Iris pigment epithelial cell (primary cell): ENCODE measurements at places on chromosomes 4 and X.

GRCh38 chr4:54076673-54077072 lies 12.3 kb upstream of the CHIC2 start:
- DNase-seq = no peak

- no peak for DNase-seq
Measured at GRCh38 chrX:149473092-149473491, 32.0 kb downstream of the IDS start.

DNA sequence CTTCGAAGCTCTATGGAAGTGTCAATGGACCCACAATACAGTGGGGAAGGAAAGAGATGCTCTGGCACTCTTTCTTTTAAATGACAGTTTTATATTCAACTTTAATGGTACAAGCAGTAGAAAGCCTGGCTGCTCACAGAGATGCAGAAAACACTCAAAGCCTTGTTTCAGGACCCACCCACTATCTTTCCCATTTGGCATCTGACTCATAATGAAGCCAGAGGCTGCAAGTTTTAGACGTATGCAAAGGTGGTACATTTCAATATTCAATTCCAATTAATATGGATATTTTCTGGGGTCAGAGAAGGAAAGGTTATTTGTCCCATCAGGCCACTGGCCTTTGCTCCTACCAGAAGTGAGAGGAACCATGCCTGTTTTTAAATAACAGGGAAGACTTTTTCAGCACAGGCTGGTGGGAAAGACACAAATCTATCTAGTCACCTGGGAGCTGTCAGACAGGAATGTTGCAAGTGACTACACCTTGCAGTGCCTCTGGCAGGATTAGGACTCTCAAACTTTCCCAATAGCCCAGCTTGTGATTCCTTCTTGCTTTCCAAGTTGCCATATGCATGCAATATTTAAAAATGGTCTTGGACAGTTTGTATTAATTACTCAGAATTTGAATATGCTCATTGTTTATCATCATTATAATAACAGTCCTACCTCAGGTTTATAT lies 70.0 kb upstream of the RAB40AL start:
- DNase-seq = no peak

- DNase-seq = no peak
Measured at GRCh38 chr4:833731-834367, 7.9 kb upstream of the CPLX1 start.

DNA sequence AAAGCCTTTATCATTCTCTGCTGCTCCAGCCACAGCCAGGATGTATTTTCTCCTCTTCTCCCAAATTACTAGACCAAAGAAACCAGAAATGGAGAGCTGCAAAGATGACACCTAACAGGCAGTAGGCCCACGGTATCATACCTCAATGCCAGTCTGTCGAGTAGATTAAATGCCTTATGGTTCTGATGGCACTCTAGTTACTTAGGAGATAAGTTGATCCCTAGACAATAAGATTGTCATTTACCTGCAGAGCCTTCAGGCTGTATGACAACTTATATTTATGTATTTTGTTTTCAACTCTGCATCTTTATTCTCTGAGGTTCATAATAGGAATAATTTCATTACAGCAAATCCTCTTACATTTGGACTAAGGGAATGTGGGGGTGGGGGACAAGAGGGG lies 262.1 kb downstream of the LDB2 start:
- no peak for DNase-seq
